Natural killer cell treated with Interleukin-12 subunit alpha and Interleukin-12 subunit beta and Interleukin-15 and Interleukin-18, amount 100 ng/mL, for 72 hours (primary cell): ENCODE measurements at places on chromosomes 16 and 17.

GRCh38 chr17:45906237-45906636 is 11.9 kb downstream of the MAPT start:
- no peak for DNase-seq
- H3K27ac ChIP-seq: no peak overlapping the region
- no peaks in the 10 kb centered on the region for H3K36me3 ChIP-seq
- H3K27me3 ChIP-seq: peaks cover 19% of the 10 kb centered on the region

DNA sequence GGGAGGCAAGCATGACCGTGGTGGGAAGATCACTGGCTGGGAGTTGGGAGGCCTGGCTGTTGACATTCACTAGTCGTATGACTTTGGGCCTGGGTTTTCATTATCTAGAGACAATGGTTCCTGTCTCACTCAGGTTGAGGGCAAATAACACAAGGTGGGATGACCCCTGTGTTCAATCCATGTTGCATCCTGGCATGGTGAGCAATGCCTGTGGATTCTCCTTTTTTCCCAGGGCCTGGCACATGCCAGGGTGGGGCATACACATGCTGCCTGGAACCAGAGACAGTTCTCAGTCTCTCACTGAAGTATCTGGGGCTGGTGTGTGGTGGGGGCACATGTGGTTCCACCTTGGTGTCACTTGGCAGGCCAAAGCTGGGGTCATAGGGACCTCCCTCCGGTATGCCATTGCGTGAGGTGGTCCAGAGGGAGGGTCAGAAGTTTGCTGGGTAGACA is 5.4 kb downstream of the THRA start:
- no peak for DNase-seq
- H3K27ac ChIP-seq: peak overlapping the region; percentile 87
- H3K4me3 ChIP-seq: peak overlapping the region; percentile 86
- H3K27me3 ChIP-seq: no peaks in the 10 kb centered on the region
- no peaks in the 10 kb centered on the region for H3K36me3 ChIP-seq

DNA sequence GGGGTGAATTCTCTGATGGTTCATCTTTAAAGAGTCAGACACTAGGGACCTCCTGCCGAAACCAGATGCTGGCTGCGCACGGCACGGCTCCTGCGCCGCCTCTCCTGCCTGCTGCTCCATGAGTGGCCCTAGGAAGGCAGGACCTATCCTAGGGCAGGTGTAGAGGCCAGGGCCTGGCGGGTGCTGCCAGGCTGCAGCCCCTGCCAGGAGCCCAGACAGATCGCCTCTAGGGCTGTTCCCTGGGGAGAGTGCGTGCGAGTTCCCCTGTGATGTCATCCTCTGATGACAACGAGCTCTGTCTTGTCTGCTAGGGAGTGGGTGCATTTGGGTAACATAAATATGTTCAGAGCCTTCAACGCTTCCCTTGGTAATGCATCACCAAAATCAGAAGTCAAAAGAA is 23.9 kb downstream of the SLC38A10 start:
- H3K27me3 ChIP-seq: no peaks in the 10 kb centered on the region
- no peak for DNase-seq
- no peaks in the 10 kb centered on the region for H3K36me3 ChIP-seq
- no peaks in the 10 kb centered on the region for H3K4me1 ChIP-seq
- no peak overlapping the region for H3K27ac ChIP-seq

DNA sequence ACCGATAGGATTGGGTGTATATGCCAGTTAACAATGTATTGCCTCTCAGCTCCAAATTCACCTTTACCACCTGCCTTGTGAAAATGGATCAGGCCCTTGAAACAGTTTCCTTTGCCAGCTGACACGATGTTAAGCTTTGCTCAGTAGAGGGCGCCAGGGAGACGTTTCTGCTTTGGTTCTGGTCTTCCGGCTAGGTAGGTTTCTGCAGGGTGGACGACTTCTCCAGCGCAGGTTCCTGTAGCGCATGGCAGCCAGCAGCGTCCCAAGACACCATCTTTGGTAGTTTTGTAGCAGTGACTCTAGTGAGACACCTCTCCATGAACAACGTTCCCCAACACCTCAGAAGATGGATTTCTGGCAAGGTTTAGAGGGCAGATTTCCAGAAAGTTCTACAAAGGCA is 24.0 kb downstream of the SYCE1L start:
- H3K36me3 ChIP-seq: no peaks in the 10 kb centered on the region
- H3K27ac ChIP-seq: no peak overlapping the region
- DNase-seq: no peak

GRCh38 chr17:17071531-17072360 is 29.5 kb downstream of the MPRIP start:
- H3K27ac ChIP-seq: no peak overlapping the region
- peaks cover 56% of the 10 kb centered on the region for H3K4me1 ChIP-seq
- DNase-seq: no peak
- peaks cover 14% of the 10 kb centered on the region for H3K36me3 ChIP-seq

GRCh38 chr17:15262291-15263205 is 2.6 kb downstream of the PMP22 start:
- peaks cover 44% of the 10 kb centered on the region for H3K27me3 ChIP-seq
- DNase-seq: no peak
- H3K36me3 ChIP-seq: no peaks in the 10 kb centered on the region
- peak overlapping the region; percentile 44 for H3K4me3 ChIP-seq
- H3K4me1 ChIP-seq: peaks cover 8% of the 10 kb centered on the region
- H3K27ac ChIP-seq: no peak overlapping the region

DNA sequence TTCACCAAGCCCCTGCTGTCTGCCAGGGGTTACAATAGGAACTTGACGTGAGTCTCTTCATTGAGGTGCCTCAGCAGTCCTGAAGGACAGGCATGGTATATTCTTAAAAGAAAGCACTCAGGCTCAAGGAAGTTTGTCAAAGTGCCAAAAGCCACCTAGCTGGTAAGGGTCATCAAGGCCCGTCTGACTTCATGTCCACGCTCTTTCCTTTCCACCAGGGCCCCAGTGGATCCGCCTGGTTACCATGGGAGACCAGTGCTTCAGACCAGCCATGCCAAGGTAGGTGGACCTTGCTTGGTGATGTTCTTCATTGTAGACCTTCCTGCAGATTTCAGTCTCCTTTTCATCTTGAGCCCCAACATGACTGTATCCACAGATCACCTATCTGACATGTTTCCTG is 27.6 kb upstream of the CCL1 start:
- no peak for DNase-seq
- H3K36me3 ChIP-seq: no peaks in the 10 kb centered on the region
- H3K4me3 ChIP-seq: no peak overlapping the region
- H3K27ac ChIP-seq: no peak overlapping the region

- no peaks in the 10 kb centered on the region for H3K27me3 ChIP-seq
- peaks cover 15% of the 10 kb centered on the region for H3K36me3 ChIP-seq
- peak overlapping the region; percentile 91 for H3K27ac ChIP-seq
- peaks cover 82% of the 10 kb centered on the region for H3K4me1 ChIP-seq
Measured at GRCh38 chr16:28188085-28188916, 23.5 kb downstream of the XPO6 start.

DNA sequence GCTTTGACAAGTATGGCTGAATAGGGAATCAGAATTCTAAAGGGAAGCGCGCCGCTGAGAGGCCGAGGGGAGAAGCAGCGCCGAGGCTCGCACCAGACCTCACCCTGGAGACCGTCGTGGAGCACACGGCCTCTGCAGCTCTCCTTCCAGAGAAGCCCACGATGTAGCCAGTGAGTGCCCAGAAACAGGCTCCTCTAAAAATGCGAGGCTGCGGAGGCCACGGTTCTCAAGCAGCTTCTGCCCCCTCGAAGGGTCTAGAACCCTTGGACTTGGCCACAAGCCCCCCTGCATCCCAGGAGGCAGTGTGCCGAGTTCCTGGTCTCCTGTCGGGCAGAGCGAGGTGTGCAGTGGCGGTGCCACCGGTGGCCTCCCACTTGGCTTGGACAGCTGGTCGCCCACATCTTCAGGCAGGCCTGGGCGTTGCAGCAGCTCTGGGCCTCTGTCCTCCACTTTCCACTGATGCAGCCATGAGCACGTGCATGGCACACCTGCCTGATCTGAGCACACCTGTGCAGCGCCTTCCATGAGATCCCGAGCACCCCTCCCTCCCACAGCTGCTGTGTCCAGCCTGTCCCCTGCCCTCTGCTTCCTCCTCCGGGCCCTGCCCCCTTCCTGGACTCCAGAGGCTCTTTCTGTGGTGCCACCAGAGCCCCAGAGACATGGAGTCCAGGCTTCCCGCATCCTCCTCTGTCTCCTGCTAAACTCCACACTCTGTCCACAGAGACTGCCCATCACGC is 18.9 kb upstream of the WDR45B start:
- no peaks in the 10 kb centered on the region for H3K27me3 ChIP-seq
- peaks cover 5% of the 10 kb centered on the region for H3K4me1 ChIP-seq
- DNase-seq: no peak
- H3K4me3 ChIP-seq: no peak overlapping the region
- no peaks in the 10 kb centered on the region for H3K36me3 ChIP-seq
